ENCODE measurements at places on chromosomes 13 and 19.

DNA sequence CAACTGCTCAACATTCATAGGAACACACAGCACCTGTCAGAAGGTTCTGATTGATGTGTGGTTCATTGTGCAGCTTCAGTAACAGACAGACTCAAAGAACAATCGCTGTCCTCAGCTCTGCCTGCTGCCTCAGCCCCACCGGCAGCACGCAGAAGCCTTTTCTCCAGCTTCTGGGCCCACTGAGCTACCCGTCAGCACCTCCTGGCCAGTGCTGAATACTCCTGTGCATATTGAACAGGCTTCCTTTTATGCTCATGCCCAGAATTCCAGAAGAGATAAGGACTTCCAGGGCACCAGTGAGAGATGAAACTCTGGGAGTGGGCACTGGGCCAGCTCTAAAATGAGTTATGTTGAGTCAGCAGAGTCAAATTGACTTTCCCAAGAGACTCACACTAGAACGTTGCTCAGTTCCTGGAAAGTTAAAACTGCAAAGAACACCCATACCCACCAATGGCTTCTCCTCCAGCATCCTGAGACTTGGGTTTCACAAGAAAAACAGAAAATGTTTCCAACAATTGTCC, 119.3 kb downstream of the COL4A1 start:
- no peak for DNase-seq

GRCh38 chr13:27510082-27510481, 59.7 kb upstream of the MTIF3 start:
- peak; percentile 43 for DNase-seq

DNA sequence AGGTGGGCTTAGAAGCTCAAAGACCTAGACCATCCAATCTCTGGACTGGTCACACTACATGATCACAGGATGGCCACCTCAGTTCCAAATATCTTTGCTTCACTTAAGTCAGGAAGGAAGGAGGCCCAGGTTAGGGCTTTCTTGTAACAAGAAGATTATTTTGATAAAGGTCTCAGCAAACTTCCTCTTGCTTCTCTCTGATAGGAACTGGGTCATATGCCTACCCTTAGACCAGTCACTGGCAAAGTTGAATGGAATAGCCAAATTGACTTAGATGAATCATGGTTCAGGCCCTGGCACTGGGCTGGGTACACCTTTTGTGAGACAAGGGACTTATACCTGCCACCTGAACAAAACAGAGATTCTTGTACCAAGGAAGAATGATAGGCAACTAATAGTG, 11.0 kb downstream of the FRY start:
- no peak for DNase-seq

GRCh38 chr13:31945202-31945961, 86.2 kb upstream of the FRY start:
- DNase-seq = peak; percentile 43

GRCh38 chr13:40371531-40372125, 294.8 kb downstream of the FOXO1 start:
- DNase-seq = no peak

- no peak for DNase-seq
Observed at GRCh38 chr19:21022996-21023395, 2.5 kb downstream of the ZNF430 start.

GRCh38 chr19:2721570-2722540, 683 bp upstream of the DIRAS1 start:
- no peak for DNase-seq

- no peak for DNase-seq
Observed at GRCh38 chr13:75934889-75935288, 298.8 kb downstream of the LMO7 start.

DNA sequence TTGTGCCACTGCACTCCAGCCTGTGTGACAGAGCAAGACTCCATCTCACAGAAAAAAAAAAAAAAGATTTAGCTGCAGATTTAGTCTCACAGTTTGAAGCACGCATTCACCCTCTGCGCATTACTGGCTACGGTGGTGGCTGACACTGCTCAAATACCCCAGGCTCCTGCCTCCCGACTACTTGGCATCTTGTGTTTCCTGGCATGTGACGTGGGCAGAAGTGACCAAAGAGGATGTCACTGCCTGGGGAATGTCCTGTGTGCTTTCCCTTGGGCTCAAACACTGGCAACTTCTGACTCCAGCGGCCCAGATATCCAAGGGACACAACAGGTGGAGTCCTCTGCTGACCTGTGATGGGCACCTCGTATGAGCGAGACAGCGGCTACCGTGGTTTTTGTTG, 24.7 kb upstream of the EIF3G start:
- no peak for DNase-seq

GRCh38 chr13:46296921-46297320, 85.2 kb downstream of the LRRC63 start:
- DNase-seq = no peak

DNA sequence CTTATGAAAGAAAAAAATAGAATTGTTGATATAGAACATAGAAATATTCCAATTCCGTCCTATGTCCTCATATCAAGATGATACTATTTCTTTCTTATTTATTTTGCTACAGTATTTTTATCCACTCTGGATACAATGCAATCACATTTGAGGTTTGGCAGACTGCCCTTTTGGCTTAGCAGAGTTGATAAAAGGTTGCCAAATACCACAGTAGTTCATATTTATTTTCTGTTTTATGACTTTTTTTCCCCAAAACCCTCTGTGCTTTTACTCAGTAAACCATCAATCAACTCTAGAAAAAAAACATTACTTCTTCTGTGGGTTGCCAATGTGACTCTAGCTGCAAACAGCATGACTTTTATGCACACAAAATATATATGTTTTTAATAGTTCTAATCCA, 424.5 kb downstream of the PCDH9 start:
- no peak for DNase-seq

GRCh38 chr13:31801088-31801487, 61.8 kb downstream of the RXFP2 start:
- DNase-seq = no peak

GRCh38 chr19:33486936-33487811, 34.4 kb downstream of the PEPD start:
- DNase-seq = no peak

GRCh38 chr13:101628900-101629299, 176.4 kb downstream of the ITGBL1 start:
- no peak for DNase-seq

GRCh38 chr13:105441051-105441750, 1094.3 kb downstream of the EFNB2 start:
- no peak for DNase-seq

- DNase-seq = no peak
Observed at GRCh38 chr13:87678372-87678752, 7.2 kb downstream of the SLITRK5 start.

GRCh38 chr19:45581576-45581975, 3.0 kb downstream of the OPA3 start:
- no peak for DNase-seq

GRCh38 chr13:99218969-99219368, 18.3 kb downstream of the UBAC2 start:
- no peak for DNase-seq

- no peak for DNase-seq
Observed at GRCh38 chr13:113161433-113161832, 3.0 kb downstream of the PROZ start.

GRCh38 chr19:14375055-14375581, 6.1 kb upstream of the ADGRE5 start:
- no peak for DNase-seq

GRCh38 chr19:480016-480855, 16.1 kb upstream of the MADCAM1 start:
- DNase-seq = no peak

GRCh38 chr13:44165221-44165888, 208.3 kb upstream of the SERP2 start:
- DNase-seq = no peak

DNA sequence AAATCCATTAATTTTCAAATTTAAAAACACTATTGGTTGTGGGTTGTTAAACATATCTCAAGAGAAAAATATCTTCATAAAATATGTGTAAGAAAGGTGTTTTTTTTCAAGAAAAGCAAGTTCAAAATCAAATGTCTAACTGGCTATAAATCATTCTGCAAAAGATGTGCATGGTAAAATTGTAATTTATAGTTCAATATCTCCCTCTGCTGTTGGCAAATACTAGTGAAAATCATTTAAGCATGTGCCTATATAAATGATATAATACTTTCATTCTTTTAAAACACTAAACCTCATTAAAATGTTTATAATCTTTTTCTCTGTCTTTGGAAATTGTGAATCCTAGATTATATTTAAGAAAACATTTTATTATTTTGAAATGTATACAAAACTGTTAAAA, 17.2 kb upstream of the SLITRK6 start:
- no peak for DNase-seq
